ENCODE measurements at places on chromosomes 11 and 22. TPM values are rescaled to one million over a fixed set of nuclear protein-coding genes. Genes with fewer than 3 reads are reported as not detected.

DNA sequence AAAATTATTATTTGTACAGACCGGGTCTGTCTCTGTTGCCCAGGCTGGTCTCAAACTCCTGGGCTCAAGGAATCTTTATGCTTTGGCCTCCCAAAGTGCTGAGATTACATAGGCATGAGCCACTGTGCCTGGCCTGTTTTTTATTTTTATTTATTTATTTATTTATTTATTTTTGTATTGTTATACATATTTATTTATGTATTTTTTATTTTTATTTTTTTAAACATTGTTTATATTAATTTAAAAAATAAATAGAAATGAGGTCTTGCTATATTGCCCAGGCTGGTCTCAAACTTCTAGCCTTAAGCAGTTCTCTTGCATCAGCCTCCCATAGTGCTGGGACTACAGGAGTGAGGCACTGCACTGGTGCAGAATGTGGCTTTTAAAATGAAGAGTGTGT lies 47.0 kb downstream of the SWAP70 start:
- no peak for DNase-seq

- no peak for DNase-seq
These were observed 111.0 kb upstream of the ARHGAP42 start for GRCh38 chr11:100575860-100576717.

DNA sequence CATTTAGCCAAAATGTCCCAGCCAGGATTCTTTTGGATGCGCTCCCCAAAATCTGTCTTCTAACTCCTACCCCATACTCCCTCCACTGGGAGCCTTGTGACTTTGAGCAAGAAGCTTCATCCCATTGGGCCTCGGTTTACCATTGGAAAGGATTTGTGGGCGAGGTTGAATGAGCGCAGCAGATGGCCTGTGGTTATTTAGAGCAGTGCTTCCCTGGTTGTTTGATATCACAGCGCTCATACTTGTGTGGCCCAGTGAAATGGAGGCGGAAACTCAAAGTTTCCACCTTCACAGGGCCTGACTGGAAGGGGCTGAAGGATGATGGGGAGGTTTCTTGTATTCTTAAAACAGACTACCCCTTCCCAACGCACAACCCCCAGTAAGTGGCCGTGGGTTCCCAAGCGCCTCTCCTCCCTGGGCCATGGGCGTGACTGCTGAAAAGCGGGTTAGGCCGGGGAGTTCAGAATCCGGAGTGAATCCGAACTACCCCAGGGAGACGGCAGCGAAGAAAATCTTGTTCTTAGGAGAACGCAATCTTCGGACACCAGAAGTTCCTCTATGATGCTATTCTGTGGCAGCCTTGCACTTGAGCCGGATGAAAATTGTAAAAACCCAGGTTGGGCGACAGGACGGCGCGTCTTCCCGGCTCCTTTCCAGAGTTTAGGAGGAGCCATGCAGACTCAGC lies 1.2 kb upstream of the ATF4 start:
- DNase-seq, result no peak

- no peak for DNase-seq
These were observed 5.8 kb upstream of the PAMR1 start for GRCh38 chr11:35531246-35531645.

The PGA4 gene
- total RNA-seq, result 9.9 TPM

GRCh38 chr11:123700772-123701171 lies 40.7 kb downstream of the ZNF202 start:
- DNase-seq, result no peak

The SCARF2 gene
- 17.9 TPM for total RNA-seq

GRCh38 chr11:5983443-5983842 lies 3.3 kb downstream of the OR52L1 start:
- no peak for DNase-seq

GRCh38 chr11:110185121-110185591 lies 92.0 kb downstream of the ZC3H12C start:
- no peak for DNase-seq

DNA sequence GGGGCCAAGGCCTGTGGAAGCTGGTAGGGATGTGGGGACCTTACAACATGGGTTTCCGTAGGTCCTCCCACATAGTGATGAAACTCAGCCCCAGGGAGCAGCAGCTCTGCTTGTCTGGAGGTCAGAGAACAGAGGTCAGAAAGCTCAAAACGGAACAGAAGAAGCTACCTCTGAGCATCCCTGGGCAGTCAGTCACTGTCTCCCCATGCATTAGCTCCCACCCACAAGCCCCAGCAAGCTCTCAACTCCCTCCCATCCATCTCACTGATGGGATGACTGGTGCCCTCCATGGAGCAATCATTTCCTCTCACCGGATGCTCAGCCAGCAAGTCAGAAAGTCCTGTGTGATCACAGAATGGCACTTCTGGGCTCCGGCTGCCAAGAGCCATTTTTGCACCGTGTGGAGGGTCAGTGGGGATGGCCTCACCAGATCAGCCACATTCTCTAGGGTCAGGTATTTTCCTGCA lies 1.9 kb downstream of the TPP1 start:
- peak; percentile 20 for DNase-seq

The DDIAS gene
- 0.79 TPM for total RNA-seq

The ELFN2 gene
- total RNA-seq, result not detected

DNA sequence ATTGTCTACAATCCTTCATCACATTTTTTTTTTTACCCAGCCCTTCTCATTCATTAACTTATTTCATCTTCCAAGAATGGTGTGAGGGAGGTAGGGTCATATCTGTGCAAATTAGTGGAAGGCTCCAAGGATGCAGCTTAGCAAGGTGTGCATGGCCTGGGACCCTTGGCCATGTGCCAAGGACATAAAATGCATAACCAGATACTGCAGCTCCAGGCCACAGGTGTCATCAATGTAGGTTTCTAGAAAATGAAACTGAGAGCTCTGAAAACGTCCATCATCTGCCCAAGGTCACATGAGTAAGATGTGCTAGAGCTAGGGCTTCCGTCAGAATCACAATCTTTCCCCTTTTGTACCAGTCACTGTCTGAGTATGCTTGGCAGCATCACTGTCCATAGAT lies 29.8 kb downstream of the ANKK1 start:
- no peak for DNase-seq

- DNase-seq, result no peak
These were observed at the start of gene PATZ1 for GRCh38 chr22:31346255-31346732. Gene PATZ1, minus strand, starts transcription at chr22:31346346. Its CDS starts 744 bp downstream, at chr22:31345602.

The ANO3 gene
- total RNA-seq, result 4.1 TPM

- no peak for DNase-seq
These were observed 2.1 kb downstream of the VSIG2 start for GRCh38 chr11:124749912-124750311.

The C2CD2L gene
- total RNA-seq, result 8.2 TPM

GRCh38 chr11:126703662-126704061 lies 296.9 kb downstream of the KIRREL3 start:
- no peak for DNase-seq

The PHOX2A gene
- not detected for total RNA-seq

GRCh38 chr22:40055143-40055883 lies 60.6 kb downstream of the FAM83F start:
- DNase-seq, result no peak

DNA sequence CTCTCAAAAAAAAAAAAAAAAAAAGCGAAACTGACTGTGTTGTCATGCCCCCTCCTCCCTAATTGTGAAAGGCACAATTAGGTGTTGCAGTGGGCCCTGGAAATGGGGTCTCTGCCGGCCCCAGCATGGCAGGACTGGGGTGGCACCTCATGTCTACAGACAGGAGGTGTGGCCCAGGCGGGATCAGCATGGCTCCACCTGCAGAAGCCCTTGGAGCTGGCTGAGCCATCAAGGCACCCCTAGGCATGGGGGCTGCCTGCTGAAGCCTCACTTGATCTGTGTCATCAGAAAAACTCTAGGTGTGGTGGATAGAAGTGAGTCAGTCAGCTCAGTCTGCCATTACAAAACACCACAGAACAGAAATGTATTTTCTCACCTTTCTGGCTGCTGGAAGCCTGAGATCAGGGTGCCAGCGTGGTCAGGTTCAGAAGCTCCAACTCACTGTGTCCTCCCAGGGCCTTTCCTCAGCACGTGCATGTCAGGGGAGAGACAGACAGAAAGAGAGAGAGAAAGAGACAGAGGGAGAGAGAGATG lies 10.1 kb upstream of the B4GALNT4 start:
- DNase-seq, result no peak

DNA sequence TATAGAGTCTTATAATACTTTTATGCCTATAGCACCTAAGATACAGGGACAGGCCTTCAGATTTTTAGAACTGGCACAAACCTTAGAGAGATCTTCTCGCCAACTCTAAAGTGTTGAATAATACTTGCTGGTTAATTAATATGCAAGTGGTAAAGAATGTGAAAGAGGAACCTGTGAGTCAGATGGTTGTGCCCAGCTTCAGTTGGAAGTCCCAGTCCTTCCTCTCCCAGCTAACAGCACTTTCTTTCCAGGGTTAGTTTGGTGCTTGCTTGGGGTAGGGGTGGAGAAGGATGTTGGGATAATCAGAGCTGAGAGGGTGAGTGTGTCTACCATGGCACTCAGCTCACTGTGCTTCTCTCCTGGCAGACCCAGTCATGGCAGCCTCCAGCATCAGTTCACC lies 4.9 kb upstream of the TMEM132A start:
- DNase-seq, result no peak

GRCh38 chr11:86013713-86014112 lies 55.2 kb downstream of the PICALM start:
- DNase-seq, result no peak

DNA sequence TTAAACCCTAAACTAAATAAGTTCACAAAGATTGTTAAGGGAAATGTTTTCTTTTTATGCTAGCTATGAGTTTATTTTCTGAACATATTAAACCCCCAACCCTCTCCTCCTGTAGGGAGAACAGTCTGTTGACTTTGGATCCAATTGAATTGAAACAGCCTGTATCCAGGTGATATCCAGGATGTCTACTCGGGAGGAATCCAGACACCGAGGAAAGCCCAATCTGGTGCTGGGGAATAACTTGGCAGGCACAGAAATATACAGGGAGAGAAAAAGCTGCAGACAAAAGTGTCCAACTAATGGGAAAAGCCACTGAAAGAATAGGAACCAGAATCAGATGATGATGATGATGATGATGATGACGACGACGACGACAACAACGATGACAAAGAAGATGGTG lies 93.9 kb upstream of the API5 start:
- DNase-seq, result no peak

GRCh38 chr11:68204402-68204801 lies 8.7 kb downstream of the KMT5B start:
- DNase-seq, result no peak

DNA sequence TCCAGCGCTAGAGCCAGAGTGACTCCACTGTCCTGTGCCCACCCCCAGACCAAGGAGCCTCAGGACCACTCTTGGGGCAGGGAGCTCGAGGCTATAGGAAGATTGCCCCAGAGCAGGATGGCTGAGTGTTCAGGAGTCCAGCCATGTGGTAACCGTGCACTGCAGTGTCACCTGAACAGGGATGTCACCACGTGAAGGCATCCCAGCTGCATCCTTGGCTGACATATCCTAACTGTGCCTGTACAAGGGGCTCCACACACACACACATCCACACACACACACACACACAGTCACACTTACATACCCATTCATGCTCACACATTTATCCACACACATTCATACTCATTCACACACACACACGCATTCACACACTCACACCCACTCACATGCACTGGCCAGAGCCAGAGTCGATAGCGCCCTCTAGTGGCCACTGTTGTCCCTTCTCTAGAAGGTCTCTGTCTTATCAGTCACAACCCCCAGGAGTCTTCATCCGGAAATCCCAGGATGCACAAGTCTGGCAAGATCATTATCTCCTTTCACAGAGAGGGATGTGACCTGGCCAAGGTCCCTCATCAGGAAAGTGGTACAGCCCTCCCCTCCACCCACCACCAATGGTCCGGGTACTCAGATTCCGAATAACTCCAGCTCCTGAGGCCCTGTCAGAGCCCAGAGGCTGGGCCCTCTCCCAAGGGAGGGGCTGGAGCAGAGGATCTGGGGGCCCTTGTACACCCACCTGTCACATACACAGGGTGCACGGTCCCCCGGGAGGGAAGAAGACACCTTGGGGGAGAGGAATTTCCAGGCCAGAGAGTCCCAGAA lies 55.1 kb downstream of the IGLL5 start:
- DNase-seq, result peak; percentile 48

DNA sequence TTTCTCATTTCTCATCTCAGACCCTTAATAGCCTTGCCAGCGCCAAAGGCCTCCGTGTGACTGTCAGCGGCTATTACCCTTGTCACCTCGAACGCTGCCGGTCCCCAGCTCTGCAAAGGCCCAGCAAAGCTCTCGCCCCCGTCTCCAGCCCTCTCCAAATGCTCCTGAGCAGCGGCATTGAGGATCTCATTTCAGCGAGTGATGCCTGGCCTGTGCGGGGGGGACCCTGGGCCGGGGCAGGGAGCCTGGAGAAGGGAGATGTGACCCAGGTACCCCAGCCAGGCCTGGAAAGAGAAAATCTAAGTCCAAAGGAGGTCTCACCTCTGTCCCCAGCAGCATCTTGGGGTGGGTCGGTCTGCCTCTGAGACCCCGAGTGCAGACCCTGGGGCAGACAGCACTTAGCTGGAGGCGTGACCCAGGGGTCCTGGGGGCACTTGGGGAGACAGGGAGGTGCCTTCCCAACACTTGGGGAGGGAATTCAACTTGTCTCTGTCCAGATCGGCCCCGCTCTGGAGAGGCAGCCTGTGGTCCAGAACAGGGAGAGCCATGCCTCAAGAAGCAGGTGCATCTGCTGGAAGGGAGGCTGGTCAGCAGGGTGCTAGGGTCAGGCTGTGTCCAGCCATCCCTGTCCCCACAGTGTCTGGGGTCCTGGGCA lies 521.3 kb downstream of the TBC1D22A start:
- DNase-seq, result no peak

The OR4D5 gene
- total RNA-seq, result not detected

DNA sequence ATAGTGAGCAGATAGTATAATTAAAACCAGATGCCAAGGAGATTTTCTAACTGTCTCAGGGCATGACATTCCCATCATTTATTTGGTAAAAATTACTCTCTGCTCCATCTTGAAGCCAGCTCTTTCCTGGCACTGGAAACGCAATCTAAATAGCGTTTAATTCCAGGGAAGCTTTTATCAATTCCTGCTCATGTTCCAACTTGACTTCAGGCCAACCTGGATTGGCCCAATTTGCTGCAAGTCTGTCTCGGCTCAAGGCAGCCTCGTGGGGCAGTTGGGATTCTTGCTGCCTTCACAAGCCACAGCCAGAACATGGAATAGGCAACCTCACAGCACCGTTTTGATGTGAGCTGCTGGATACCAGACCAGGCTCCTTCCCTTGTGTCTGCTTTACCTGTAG lies 1255.9 kb downstream of the TBC1D22A start:
- no peak for DNase-seq

DNA sequence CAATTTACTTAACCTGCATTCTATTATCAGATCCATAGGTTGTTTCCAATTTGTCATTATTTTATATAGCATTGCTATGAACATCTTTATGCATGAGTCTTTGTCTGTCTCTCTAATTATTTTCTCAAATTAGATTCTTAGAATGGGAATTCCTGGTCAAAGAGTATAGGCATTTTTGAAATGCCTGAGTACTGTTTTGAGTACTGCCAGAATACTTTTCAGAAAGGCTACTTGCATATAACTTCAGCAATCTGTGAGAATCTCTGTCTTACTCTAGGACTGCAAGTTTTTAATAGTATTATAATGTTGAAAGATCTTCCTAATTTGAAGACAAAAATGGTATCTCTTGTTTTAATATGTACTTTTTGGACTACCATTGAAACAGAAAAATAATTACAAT lies 56.6 kb downstream of the KCNC1 start:
- no peak for DNase-seq

GRCh38 chr11:110000850-110001249 lies 92.3 kb upstream of the ZC3H12C start:
- no peak for DNase-seq

- no peak for DNase-seq
These were observed at the start of gene PTPRJ for GRCh38 chr11:47980088-47980906. Gene PTPRJ, plus strand, starts transcription at chr11:47980559. Its CDS starts 354 bp downstream, at chr11:47980913.

Data from omental fat pad (tissue), 4 donors.